ENCODE measurements at places on chromosomes 12 and 14.
A peak's percentile ranks its signal among the peaks of the same experiment; 100 is the strongest.

- no peak for DNase-seq
These were observed 132.2 kb upstream of the TMTC2 start for GRCh38 chr12:82554529-82554928.

GRCh38 chr12:74415633-74416032, 122.0 kb upstream of the ATXN7L3B start:
- DNase-seq, result no peak

DNA sequence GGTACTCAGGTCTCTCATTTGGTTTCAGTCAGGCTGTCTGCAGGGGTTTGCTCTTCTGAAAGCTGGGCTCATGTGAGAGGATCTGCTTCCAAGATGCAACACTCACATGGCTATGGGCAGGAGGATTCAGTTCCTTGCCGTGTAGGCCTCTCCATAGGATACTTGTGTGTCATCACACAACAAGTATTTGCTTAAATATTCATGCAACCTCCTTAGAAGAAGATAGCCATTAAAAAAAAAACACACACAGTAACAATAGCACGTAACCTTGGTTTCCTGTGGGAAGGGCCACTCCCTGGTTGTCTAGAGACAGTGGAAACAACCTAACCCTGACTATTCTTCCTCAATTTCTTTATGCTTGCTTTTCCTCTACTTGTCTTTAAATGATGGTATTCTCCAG, 31.8 kb upstream of the CLEC4E start:
- no peak for DNase-seq

DNA sequence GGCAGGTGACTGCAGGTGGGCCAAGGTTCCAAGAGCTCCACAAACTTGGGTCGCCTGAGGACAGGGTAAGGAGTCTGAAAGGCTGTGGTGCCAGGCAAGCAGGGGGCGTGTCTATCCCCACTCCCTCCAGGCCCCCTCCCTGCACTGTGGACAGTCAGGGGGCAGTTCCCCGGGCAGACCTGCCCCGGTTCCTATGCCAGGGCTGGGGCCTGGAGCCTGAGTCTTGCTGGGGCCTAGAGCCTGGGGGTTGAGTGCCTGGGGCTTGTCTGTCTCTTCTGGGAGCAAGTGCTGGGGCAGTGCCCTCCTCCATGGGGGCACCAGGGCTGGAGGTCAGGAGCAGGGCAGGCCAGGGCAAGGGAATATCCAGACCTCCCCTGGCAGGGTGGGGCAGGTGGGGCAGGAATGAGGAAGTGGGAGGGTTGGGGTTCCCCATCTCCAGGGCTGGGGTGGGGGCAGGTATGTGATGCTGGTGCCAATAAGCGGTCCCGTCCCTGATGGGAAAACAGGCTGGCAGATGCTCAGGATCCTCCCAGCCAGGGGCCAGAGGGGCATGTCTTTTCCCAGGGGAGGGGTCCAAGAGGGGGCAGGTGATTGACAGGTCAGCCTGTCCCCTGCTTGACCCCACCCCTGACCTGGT, 11.9 kb upstream of the TNFAIP2 start:
- DNase-seq, result no peak

DNA sequence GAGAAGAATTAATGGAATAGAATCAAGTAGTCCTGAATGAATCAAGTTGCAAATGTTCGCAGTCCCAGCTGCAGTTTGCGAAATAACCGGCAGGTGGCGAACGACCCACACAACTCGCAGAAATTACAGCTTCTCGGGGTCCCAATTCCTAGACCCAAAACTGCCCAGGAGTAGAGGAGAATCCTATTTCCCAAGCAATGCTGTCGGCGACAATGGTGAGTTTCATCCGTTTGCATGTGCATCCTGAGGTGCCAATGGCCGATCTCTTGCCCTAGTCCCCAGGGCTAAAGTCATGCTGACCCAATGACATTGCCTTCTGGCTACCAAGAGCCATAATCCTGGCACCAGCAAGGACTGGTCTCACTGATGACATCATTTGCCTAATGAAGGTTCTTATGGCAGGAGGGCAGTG, 8.5 kb upstream of the ASCL1 start:
- DNase-seq, result peak; percentile 46

GRCh38 chr12:12425001-12425400, 68.1 kb downstream of the BORCS5 start:
- DNase-seq, result no peak

GRCh38 chr14:100083706-100084105, 18.5 kb downstream of the EVL start:
- no peak for DNase-seq

DNA sequence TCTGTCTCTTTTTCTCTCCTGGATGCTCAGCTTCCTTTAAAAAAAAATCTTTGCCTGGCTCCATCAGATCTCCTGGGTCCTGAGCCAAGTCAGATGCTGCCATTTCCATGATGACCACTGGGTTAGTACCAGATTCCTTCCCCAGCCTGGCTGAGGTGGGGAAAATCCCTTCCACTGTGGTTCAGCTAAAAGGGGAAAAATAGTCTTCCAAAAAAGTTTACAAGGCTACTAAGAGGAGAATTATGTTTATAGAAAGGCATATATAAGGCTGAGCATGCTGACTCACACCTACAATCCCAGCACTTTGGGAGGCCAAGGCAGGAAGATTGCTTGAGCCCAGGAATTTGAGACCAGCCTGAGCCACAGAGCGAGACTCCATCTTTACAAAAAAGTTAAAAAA, 28.4 kb upstream of the GAS2L3 start:
- no peak for DNase-seq

DNA sequence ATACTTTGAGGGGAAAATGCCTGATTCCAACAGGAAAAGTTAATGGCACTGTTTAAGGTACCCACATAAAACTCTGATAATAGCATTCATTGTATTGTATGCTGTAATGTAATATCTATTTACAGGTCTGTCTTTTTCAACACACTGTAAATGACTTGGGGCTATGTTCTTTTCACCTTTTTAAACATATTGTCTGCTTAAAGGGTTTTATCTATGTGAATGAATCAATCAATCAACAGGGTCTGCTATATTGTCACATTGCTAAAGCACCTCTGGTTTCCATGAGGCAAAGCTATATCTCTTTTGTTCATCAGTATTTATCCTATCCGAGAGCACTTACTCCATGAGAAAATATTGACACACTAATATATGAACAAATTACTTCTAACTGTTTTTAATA, 288.0 kb downstream of the SLC6A15 start:
- no peak for DNase-seq

DNA sequence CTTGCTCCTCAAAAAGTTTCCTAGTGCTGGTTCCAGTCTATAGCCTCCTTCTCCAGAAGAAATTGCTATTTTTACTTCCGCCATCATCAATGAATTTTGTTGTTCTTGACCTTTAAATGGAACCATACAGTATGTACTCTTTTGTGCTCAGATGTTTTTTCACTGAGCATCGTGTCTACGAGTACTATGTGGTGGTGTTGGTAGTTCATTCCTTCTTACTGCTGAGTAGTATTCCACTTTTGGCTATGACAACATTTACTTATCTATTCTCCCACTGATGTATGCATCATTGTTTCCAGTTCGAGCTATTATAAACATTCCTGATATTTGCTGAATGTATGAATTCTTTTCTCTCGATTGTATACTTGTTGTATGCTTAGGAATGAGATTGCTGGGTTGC, 28.6 kb downstream of the SLC2A14 start:
- no peak for DNase-seq

GRCh38 chr12:132327336-132328171, 1.8 kb downstream of the GALNT9 start:
- DNase-seq, result no peak

DNA sequence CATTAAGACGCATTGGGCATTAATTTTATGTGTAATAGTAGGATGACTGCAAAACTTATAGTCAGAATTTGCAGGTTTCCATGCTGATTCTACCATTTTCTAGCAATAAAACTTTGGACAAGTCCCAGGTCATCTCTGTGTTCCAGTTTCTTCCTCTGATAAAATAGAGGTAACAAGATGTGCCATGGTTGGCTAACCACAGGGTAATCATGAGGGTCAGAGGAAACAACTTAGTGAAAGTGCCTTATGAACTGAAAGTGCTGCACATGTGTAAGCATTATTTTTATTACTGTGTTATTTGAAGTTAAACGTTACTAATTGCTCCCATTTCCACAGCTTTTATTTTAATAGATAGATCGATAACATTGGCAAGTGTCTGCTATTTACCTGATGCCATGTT, 21.1 kb downstream of the SMCO2 start:
- no peak for DNase-seq

GRCh38 chr14:68359837-68360552, 432.9 kb downstream of the ZFP36L1 start:
- DNase-seq, result no peak

GRCh38 chr14:58866391-58866790, 228.6 kb downstream of the DACT1 start:
- DNase-seq, result no peak

- DNase-seq, result no peak
These were observed 53.0 kb downstream of the PKP2 start for GRCh38 chr12:32843528-32844095.

DNA sequence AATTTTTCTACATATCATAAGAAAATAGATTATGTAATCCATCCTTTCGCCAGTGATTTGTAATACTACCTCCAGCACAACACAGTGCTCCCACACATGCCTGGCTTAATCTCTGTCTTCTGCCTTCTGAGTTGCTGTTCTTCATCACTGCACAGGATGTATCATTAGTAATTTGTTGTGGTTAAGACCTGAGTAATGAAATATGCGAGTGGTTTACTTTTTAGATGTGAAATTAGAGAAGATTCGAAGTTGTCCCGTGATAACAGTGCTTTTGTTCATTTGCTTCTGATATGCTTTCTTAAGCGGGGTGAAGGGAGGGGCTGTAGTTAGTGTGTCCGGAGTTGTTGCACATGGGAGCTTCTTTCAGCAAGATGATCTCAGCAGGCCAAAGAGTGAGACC, 18.1 kb downstream of the KRT85 start:
- DNase-seq, result no peak

DNA sequence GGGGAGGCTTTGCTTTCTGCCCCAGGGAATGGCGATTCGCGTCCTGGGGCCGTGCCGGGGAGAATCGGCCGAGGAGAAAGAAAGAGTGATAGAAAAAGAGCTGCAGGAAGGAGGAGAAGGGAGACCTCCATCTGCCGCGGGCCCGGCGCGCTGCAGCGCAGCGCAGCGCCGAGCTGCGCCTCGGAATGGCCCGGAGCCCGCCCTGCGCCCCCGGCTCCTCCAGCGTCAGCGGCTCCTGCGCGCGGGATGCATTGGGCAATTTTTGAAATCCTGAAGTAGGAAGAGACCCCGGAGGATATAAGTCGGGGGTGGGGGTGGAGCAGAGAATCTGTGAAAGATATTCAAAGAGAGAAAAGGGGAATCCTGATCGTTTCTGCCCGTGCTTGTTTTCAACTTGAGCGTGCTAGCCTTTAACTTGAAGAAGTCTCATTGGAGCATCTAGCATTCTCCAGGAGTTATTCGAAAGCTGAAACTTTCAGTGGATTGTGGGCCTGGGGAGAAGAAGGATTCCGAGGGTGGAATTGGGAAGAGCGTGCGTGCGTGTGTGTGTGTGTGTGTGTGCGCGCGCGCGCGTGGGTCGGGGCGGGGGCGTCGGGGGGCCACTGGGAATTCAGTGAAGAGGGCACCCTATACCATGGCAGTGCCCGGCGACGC, 441 bp downstream of the PDE3A start:
- no peak for DNase-seq

DNA sequence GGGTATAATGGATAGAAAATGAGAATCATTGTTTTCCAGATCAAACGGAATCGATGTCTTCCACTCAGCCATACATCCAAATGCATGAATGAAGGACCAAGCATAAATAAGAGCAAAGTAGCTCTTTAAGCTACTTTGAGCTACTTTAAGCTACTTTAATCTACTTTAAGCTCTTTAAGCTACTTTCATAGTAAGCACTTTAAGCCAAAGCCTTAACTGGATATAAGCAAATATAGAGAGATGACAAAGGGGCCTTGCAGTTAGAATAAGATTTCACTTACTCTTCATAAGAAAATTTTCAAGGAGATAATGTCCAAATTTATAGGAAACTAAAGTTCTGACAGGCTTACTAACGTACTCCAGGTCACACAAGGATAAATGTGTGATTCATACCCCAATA, 355.6 kb upstream of the KITLG start:
- DNase-seq, result no peak

DNA sequence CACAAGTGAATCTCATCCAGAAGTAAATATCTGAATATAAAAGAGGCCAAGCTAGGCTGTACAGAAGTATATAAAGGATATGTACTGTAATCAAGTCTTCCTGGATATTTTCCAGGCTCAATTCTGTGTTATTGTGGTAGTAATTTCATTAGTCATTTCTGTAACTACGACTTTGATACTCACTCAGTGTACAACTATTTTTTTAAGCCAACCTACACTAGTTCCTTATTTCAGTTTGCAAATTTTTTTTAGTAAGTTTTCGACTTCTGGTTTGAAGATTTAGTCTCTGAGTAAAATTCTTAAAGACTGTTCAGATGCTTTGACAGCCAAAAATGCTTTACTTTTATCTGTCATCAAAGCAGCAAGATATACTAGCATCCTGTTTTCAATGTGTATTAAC, 130.8 kb downstream of the CAPZA3 start:
- no peak for DNase-seq

- no peak for DNase-seq
These were observed 61.4 kb downstream of the SLC16A7 start for GRCh38 chr12:59657266-59657665.

- DNase-seq, result no peak
These were observed 97.4 kb downstream of the C12orf75 start for GRCh38 chr12:105427883-105428282.

DNA sequence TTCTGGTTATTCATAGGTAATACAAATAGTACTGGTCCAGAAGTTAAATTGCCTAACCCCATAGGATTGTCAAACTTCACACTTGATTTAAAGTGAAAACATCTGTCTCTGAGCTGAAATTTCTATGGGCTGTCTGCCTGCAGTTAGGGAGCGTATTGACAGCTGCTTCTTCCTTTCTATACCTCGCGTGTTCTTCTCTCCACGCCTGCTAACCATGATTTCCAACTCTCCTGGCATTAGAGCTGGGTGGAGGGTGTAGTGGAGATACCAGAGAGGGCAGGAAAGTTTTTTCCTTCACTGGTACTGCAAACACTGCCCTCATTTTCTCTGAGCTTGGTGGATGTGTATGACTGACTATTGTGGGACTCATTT, 429.0 kb upstream of the FBXO33 start:
- no peak for DNase-seq

DNA sequence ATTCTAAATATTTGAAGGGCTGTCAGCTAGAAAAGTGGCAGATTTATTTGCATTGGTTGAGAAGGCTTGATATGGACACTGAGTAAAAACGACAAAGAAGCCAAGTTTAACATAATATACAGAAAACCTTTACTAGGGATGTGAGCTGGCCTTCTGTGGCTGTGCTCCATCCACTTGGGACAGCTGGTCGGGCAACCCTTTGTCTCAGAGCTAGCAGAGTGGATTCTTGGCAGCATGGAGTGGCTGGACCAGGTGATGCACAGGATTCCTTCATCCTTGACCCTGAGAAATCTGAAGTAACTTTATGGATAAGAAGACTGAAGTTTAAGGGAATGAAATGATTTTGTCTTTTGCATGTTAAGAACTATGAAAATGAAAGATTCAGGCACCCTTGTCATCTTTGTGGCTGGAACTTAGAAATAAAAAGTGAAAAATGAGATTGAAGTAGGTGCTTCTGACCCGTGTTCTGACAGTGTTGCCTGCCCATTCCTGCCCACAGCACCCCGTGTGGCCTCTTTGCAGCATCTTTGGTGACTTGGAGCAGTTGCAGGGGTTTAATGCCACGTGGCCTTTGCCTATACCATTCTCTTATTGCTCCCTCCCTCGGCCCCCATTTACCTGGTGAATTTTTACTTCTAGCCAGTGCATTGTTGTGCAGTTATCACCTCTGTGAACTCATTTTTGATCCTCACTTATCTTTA, 32.6 kb downstream of the PELI2 start:
- DNase-seq, result no peak

All from stimulated activated CD4-positive, alpha-beta T cell treated with anti-CD3 and anti-CD28 coated beads, TNF-alpha, amount 100 ng/mL, for 1 hour (primary cell).